Hematopoietic multipotent progenitor cell treated with erythropoietin and hydrocortisone succinate and interleukin-3 and kit ligand, for 6 days (in vitro differentiated cells): ENCODE measurements at places on chromosomes 5 and 9.

DNA sequence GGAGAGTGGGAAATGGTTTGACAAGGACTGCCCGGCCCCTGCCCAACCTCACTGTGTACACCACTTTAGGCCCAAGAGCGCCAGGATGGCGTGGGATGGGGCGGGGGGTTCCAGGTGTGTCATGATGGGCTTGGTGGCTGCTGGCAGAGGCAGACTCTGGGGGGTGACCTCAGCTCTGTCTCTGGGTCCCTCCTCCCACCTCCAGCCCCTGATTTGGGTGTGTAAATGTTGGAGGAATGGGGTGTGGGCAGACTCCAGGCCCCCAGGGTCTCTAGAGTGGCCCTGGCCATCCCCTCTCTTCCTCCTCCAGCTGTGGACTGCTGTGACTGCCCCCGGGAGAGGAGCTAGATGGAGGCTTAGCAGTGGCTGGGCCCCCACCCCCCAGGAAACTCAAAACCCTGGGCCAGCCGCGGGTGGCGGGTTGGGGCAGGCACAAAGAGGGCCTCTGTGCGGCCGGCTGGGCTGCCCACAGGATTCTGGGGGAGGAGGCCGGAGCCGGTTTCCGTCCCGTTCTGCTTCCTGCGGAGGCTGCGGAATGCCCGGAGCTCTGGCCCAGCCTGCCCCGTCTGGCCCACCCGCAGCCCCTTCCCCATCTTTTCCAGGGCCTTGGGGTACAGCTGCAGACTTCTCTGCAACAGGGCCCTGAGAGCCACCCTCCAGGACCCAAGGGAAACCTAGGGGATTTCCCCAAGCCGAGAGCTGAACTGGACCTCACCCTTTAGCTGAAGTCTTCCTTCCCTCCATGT is 23.1 kb downstream of the CXXC5 start:
- no peak for DNase-seq

- DNase-seq, result peak; percentile 57
Measured at GRCh38 chr5:90473396-90474234, 956 bp downstream of the MBLAC2 start.

GRCh38 chr5:43601454-43602260 is 1.3 kb upstream of the NNT start:
- DNase-seq, result peak; percentile 71

DNA sequence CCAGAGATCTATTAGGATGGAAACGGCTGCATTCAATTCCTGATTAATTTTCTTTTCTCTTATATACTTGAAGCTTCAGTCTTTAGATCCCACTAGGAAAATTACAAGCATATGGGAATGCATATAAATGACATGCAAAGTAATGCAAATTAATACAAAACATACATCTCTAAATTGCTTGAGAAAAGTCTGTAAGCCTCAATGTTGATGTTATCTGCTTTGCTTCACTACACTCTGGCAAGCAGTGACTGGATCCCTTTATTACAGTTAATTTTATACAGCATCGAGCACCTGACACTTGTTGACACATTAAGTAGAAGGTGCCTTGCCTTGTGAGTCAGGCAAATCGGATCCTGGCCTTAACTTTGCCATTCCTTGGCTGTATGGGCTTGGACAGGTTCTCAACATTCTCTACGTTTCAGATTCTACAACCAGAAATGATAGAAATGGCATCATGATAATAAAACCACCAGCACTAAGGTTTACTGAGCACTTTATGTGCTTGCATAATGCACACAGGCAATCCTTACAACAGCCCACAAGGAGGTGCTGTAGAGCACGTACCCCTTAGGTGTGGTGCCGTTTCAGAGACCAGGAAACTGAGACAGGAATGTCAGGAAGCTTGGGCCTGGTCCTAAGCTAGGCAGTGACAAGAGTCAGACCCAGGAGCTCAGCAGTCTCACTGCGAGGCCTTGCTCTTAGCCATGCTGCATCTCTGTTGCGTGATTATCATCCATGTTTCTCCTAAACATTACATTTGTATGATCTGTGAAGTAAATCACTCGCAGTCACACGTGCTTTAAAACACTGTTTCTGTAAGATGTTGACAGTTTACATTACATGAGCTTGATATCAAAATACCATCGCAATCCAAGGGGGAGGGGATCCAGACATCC is 2.7 kb downstream of the GCNT4 start:
- peak; percentile 85 for DNase-seq

DNA sequence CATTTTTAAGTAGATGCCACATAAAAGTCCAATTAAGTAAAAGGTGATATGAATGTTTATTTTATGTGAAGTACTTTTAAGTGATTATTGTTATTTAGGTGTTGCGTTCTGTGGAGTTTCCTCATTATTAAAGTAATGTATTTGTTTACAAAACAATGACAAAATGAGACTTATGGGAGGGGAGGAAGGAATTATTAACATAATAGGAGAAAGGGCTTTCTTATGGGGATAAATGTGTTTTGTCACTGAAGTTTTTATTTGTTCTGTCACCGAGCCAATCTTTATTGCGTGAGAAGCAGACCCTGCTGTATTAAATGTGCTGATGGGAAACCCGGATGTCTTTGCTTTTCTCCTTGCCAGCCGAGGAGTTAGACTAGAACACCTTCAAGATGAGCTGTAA is 44.5 kb downstream of the TRIO start:
- DNase-seq, result no peak

DNA sequence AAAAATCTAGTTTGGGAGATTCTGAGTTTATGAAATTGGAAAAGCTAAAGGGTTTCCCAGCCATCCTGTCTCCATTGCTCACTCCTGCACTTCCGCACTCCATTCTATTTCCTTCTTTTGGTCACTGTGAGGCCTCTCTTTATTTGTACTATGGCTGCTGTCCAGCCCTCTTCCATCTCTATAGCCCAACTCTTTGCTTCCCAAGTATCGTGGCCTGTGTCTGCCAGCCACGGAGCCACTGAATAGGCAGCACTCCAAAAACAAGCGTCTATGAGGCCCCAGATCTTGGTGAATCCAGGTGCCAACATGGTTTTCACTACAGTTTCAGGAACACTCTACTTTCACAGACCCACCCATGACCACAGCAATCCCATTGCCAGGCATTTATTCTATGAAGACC is 37.2 kb downstream of the GRAMD2B start:
- DNase-seq, result no peak

GRCh38 chr5:147445090-147445489 is 64.8 kb downstream of the DPYSL3 start:
- no peak for DNase-seq

- no peak for DNase-seq
Measured at GRCh38 chr5:38607930-38608564, 51.6 kb upstream of the LIFR start.

GRCh38 chr9:77825361-77825760 is 177.2 kb upstream of the GNA14 start:
- DNase-seq, result no peak
